Stimulated activated CD4-positive, alpha-beta T cell treated with anti-CD3 and anti-CD28 coated beads, Interleukin-1b, Interleukin-23, amount 100 ng/mL, for 48 hours (primary cell): ENCODE measurements at places on chromosomes 7 and 10.

DNA sequence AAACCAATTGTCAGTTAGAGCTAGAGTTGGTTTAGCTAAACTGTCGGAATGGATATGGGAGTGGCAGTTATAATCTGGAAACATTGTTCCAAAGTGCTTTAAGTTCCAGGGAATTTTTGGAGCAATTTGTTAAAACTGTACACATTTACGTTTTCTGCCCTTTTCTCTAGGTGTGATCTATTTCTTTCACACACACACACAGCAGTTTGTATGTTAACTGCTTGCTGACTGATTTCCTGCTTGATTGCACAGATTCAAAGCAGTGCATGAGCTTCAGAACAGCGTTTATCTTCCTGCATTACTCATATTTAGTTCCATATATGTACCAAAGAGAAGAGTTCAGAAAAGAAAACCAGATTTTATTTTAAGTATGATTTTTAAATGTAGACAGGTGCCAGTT, 57.9 kb downstream of the MGMT start:
- no peak for DNase-seq

GRCh38 chr7:17374654-17375053, 76.2 kb downstream of the AHR start:
- no peak for DNase-seq

GRCh38 chr10:133356549-133357284, 1.1 kb downstream of the FUOM start:
- no peak for DNase-seq

DNA sequence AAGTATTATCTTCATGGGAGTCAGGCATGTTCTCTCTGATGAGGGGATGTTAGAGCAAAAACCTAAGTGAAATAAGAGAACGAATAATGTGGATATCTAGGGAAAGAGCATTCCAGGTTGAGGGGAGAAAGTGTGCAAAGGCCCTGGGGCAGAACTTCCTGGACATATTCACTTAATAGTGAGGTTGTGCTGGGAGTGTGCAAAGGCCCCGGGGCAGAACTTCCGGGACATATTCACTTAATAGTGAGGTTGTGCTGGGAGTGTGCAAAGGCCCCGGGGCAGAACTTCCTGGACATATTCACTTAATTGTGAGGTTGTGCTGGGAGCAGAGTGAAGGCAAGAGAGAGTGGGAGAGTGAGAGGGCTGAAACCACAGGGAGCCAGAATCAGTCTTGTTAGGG, 11.8 kb downstream of the PON1 start:
- no peak for DNase-seq

- no peak for DNase-seq
These were observed 29.2 kb upstream of the XPNPEP1 start for GRCh38 chr10:109952526-109952925.
